ENCODE measurements at places on chromosomes 6 and 20.

DNA sequence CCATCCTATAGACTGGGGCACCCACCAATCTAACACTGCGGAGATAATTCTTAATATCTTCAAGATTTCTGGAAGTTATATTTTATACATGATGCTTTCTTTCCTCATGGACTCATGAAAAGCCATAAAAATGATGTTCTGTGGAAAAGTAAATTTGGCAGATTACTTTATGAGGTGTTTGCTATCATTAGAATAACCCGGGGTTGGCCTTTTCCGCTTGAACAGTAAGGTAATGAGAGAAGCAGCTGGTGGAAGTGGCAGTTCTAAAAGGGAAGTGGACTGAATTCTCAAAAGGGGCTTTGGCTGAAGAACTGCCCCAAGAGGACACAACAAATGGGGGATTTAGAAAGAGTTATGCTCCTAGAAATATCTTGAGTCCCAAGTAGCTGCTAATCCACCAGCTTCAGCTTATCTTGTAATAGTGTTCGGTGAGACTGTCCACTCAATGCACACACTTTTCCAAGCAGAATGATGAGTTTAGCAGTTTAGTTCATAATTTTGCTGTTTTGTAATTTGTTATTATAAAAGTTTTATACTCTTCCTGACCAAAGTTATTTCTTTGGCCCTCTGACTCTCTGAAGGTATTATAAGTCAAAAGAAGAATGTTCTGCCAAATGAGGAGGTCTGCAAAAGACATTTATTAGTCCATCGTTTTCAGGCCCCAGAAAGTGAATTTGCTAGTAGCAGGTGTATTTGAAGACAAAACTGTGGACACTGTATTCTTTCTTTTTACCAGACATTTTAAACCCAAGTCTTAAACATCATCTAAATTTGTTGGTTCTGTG is 2.9 kb downstream of the ISM1 start:
- no peak for DNase-seq

- DNase-seq, result no peak
Observed at GRCh38 chr6:51531623-51532022, 555.8 kb downstream of the PKHD1 start.

DNA sequence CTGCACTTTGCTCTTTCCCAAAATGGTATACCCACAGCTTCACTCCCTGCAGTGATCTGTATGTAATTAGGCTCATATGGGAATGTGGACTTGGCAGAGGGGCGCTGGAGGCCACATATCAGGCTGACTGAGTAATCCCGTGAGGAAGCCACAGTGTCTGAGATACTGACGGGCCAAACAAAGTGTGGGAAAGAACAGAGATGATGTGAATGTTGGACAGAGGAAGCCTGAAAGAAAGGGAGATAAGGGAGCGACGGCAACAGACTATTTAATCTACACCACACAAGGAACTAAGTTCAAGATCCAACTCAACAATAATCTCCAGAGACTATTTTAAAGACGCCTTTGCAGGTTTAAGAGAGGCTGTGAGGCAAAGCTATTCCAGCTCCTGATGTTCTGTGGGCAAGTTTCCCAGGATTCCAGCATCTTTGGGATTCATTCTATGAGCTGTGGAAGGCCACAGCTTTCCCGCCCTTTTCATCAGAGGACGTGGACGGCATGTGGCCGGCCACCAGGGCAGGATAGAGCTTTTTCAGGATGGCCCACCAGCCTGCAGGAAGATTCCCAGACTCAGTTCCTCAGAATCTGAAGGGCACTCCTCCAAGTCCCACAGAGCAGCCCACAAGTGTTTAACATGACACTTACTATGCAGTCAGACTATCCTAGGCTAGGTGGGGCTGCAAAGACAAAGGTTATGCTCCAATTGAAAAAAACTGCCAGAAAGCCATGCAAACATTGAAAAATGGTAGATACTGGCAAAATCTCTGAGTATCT is 237.5 kb downstream of the ATXN1 start:
- DNase-seq, result no peak

GRCh38 chr6:162119341-162119740 is 608.2 kb downstream of the PRKN start:
- no peak for DNase-seq

- DNase-seq, result no peak
Observed at GRCh38 chr6:49966823-49967222, 2.6 kb downstream of the DEFB113 start.

GRCh38 chr6:98516866-98517265 is 317.5 kb upstream of the POU3F2 start:
- DNase-seq, result no peak

- peak; percentile 95 for DNase-seq
Observed at GRCh38 chr6:150857062-150857944, 8.2 kb upstream of the MTHFD1L start.

DNA sequence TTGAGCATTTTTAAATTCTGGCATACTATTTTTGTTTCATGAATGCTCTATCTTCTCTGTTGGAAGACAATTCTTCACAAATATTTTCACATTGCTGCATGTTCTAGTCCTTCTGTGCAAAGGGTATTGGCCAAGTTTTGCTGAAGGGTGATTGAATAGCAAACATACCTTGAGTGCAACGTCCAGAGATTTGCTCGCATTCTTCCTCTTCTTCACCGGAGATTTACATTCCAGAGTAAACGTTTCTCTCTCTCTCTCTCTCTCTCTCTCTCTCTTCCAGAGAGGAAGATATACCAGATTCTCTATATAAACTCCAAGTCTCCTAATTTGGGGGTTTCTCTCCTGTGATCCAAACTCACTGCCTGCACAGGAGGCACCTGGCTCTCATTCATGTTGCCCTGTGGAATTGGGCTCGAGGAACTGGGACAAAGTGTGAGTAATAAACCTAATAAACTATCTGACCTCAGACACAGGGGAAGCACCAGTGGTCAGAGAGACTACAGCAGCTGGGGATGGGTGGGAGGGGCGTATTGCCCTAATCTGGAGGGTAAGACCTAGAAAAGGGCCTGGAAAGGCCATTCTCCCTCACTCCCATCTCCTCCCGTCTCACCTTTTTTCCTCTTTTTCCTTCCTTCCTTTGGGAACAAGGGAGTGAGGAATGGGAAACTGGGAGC is 1.1 kb upstream of the TREML1 start:
- peak; percentile 44 for DNase-seq

DNA sequence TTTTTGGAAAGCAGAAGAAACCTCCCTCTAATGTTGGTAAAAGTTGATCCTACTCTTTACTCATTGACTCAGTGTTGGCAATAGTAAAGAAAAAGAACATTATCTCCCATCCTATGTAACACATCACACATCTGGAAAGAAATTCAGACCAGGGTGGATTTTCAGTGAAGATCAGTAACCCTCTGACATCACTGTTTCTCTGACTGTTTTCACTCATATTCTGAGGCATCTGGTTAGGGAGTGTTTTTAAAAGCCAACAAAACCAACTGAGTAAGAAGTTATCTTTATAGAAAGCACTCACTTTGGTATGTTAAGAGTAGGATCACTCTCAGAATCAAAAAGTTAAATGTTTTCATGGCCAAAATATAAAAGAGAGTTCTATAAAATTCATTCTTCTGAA is 143.6 kb downstream of the DST start:
- DNase-seq, result no peak

Measured in kidney glomerular epithelial cell (primary cell).